ENCODE measurements at places on chromosomes 7 and 10.

DNA sequence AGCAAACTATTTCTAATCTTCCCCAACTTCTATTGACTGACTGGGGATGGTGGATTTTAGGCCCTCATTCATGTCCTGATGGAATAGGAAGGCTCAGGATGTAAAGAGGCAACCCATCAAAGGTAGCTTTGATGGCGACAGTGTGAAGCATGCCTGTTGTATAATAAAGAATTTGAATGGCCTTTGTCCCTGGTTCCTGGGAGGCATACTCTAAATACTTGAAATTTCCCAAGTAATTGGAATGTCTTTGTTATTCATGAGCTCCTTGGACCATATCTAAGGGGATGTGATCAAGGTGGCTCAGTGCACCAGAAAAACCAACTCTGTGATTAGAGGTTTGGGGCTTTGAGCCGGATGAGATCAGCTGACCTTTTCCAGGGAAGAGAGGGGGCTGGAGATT, 264.5 kb upstream of the NEBL start:
- DNase-seq, result no peak

- DNase-seq, result no peak
Observed at GRCh38 chr10:63071145-63071544, 62.0 kb upstream of the NRBF2 start.

GRCh38 chr10:132979491-132980425, 37.4 kb upstream of the CFAP46 start:
- no peak for DNase-seq

GRCh38 chr7:25886387-25887240, 265.4 kb upstream of the NFE2L3 start:
- DNase-seq, result no peak

DNA sequence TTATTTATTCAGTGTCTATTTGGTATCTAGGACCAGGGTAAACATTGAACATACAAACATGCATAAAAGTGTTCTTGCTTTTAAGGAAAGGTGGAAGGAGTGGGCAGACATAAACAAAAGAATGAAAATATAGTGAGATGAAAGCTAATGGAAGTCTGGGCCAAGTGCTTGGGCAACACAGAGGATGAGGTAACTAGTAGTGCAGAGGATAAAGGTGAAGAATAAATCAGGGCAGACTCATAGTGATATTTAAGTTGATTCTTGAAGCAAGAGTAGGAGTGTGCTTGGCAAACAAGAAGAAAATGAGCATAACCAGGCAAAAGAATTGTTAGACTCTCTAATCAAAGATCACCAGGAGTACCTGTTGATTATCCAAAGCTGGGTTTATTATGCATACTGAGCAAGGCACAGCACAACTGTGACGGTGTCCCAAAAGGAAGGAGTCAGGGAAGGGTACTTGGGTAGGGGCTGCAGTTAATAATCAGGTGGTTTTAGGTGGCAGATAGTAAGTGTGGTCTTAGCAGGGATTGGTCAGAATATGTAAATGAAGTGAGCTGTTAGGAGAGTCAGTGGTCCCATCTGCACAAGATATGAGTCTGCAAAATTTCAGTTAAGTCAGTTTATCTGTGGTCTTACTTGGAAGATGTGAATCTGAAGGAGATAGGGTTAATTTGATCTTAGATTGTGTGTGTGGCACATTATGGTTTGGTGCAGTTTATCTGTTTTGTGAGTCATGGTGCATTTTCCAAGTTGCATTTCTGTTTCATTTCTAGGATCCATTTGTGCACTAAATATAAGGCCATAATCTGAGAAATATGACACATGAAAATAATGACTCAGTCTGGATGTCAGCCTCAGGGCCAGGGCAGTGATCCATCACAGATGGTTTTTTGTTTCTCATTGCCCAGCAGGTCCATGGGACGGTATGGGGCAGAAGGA, 30.6 kb upstream of the TAX1BP1 start:
- peak; percentile 65 for DNase-seq

- DNase-seq, result no peak
Observed at GRCh38 chr7:68936471-68937035, 661.7 kb upstream of the AUTS2 start.

GRCh38 chr10:94293354-94293753, 69.4 kb downstream of the NOC3L start:
- DNase-seq, result peak; percentile 5

DNA sequence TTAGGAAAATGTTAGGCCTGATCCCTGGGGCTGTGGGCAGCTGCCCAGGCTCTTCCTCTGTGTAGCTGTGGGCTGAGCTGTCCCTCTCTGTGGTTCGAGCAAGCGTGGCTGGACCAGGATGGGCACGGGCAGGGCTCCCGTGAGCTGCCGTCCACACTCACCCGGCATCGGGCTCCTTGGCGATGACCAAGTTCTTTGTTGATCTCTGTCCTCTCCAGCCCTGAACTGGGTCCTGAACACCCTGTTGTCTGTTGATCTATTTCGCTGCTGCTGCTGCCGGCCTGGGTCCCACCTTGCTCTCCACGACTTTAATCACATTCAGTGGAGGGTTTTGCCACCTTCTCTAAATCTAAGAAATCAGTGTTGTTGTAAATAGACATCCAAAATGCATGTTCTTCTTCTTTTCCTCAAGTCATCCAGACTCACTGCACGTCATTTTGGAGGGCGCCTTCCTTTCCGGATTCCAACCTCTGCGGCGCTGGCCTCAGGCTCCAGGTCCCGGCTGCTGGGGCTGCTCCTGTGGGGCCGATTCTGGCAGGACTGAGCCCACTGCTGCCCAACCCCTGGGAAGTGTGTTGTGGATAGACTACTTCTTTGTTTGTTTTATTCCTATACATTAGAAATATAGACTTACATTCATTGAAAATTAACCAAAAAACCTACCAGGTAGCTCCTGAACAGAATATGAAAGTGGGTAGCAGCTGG, 100.6 kb downstream of the DYNC2I1 start:
- no peak for DNase-seq

DNA sequence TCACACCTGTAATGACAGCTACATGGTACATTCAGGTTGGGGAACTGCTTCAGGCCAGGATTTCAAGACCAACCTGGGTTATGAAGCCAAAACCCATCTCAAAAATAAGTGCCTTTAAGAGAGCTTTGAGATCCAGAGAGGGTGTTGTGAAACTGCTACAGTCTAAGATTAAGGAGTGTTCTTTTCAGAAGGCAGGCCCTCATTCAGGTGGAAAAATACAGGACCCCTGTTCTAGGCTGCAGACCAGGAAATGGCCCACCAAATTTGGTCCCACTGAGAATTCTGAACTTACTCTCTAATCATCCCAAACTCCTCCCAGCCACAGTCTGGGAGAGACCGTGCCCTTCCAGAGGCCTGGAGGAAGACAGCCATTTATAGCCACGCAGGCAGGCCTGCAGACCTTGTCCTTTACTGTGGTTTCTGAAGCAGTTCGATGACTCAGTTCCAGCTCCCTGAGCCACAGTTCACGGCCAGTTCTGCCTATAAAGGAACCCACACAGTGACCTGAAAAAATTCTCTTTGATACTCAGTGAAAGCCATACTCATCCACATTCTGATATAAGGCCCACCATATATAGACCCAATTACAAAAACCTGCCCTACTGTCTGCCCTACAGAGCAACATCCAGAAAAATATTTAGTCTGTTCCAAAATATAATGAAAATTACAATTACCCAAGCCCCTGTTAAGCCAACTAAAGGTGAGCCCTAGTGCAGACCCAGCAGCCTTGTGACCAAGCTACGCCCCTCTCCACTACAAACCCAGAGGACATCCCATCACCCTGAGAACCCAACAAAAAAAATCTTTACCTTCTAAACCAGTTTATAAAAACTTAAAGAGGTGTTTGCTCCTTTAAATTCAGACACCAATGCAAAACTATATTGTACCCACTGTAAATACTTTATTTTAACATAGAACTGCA, 21.2 kb downstream of the ZNF680 start:
- peak; percentile 4 for DNase-seq

DNA sequence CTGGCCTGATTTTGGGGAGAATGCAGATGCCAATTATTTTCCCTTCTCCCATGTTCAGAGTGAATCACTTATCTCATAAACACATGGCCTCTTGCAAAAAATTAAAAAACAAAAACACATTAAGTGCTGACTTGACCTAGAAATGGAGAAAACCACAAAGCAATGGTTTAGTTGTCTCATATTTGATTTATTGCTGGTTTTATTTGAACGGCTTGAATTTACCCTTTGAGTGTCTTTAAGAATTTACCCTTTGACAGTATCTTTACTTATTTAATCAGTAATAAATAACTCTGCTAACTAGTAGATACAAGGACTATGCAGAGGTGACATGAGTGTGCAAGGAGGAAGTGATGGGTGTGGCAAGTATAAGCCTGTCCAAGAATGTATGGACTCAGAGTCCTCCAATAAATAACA, 68.1 kb upstream of the GSDME start:
- no peak for DNase-seq

DNA sequence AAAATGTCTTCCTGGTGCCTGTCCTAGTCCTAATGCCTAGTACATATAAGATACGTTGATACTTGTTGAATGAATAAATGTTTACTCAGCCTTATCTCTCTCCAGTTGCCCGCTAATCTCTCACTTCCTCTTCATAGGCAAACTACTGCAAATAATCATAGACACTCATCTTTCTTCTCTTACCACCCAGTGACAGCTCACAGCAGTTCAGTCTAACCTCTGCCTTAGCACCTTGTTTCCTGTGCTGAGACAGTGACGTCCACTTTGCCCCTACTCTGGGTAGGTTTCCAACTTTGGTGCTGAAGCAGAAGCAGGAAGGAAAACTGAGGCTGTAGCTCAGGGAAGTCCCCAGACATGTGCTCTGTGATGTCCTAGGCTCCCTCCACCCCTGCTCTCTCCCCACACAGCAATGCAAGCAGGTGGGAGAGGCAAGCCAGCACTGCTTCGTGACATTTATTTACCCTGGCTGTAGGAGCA, 45.5 kb upstream of the RHOBTB1 start:
- DNase-seq, result no peak

DNA sequence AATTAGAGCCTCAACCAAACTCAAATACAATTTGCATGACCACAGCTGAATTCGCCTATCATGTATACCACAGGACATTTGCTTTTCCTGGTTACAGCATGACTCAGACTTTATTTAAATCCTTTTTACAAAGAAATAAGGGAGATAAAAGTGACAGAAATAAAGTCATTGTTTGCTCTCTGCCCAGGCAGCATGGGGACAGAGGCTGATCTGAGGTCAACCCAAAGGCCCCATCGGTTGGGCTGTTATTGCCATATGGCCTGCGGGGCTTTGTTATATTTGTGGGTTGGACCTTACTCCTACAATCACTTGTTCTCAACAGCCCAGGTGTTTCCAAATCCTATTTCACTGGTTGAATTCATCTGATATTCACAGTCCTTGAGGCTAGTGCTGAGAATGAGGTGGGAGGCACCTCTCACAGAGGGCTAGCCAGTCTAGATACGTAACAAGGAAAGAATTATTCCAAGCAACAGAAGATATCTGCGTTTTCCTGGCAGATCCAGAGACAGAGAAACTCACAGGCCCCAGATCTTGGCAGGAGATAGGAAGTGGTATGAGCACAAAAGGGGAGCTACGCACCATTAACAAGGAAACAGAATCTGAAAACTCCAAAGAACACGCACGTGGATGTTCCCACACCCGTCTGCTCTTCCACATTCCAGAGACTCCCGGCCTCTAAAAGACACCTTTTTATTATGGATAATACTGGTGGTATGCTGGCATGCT, 117.3 kb downstream of the HIPK2 start:
- DNase-seq, result no peak

- no peak for DNase-seq
Observed at GRCh38 chr7:94832051-94832450, 75.3 kb upstream of the PPP1R9A start.

GRCh38 chr7:94908323-94909178, 1.2 kb downstream of the PPP1R9A start:
- DNase-seq, result peak; percentile 10

DNA sequence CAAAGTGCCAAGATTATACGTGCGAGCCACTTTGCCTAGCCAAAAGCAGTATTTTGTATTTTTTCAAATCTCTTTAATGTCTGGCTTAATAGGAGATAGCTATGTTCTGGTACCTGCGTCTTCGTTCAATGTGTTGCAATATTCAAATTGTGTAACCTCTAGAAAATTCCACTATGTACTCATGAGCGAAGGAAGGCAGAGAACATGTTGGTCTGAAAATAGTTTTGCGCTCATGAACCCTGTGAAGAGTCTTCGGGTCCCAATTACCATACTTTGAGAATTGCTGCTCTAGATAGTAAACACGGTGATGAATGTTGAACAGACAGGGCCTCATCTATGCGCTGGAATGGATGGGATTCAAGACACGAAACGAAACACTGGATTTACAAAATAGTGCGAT, 2.7 kb upstream of the SUV39H2 start:
- no peak for DNase-seq

DNA sequence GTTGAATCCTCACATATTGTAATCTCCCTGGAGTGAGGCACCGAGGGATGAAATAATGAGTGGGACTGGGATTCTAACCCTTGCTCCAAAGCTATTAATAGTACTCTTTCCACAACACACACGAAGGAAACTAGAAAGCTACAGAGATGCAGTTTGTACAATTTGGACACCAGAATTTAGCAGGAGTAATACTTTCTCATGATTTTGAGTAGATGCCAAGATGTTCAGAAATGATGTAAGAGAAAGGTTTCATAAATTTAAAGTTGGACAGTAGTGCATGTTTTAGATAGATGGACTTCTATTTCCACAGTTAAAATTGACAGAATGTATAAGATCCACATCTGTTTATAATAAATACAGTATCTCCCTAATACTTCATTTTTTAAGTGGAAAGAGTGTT, 46.5 kb downstream of the PRR15 start:
- DNase-seq, result no peak

DNA sequence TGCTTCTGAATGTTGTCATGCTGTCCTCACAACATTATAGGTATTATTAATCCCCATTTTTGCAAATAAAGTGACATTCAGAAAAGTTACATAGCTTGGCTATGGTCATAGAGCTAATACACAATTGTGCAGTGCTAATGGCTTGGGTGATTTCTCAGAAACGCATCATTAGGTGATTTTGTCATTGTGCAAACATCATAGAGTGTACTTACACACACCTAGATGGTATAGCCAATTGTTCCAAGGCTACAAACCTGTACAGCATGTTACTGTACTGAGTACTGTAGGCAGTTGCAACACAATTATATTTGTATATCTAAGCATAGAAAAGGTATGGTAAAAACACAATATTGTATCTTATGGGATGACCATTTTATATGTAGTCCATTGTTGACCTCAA, 91.0 kb downstream of the BTAF1 start:
- no peak for DNase-seq

GRCh38 chr10:79149662-79150443, 81.1 kb downstream of the ZMIZ1 start:
- DNase-seq, result peak; percentile 99

DNA sequence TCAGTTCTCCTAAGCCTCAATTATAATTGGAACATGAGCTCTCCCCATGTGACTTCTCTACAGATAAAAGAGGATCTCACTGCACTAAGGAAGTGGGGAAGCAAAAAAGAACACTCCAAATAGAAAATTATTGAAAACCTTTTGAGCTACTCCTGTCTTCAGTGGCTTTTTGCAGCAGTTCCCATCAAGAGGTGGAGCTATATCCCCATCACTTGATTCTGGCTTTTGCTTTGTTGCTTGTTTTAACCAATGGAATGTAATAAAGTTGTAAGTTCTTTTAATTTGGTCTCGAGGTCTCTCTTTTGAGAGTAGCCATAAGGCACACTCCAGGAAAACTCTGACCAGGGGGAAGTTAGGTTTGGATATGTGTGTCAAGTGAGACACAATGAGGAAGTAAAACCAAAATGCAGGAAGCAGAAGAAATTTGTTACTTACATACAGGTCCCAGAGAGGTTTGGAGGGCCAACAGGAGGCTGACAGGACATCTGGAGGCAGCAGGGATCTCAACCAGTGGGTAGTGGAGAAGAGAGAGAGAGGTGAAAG, 569.4 kb downstream of the HTR7 start:
- no peak for DNase-seq

All from MG63 (cell line).